ENCODE measurements at places on chromosomes 6 and 20.

DNA sequence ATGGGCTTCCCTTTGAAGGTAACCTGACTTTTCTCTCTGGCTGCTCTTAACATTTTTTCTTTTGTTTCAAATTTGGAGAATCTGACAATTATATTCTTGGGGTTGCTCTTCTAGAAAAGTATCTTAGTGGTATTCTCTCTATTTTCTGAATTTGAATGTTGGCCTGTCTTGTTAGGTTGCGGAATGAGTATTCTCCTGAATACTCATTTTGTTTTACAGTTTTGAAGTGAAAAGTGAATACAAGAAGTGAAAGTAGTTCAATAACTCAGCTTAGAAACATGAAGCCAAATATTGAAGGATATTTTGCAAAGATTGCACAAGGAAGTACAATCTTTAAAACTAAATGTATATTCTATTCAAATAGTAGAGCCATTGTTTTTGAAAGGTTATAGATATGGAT is 120.2 kb upstream of the MAP3K4 start:
- no peak for DNase-seq

DNA sequence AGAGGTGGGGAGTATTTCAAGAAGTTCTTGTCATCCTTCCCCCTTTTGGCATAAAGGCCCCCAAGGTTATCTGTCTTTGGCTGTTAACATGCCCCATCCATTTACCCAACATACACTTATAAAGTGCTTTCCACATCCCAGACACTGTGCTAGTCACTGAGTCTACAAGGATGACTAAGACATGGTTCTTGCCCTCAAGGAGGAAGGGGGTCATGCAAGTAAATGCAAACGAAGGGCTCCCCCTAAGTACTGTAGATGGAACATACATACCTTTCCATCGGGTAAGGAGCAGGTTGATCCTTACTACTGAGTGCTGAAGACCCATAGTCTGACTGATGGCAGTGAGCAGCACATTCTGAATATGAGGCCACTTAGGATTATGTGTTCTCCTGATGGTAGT is 38.3 kb downstream of the HECA start:
- peak; percentile 36 for DNase-seq

GRCh38 chr6:120116343-120116742 is 766.8 kb upstream of the MAN1A1 start:
- no peak for DNase-seq

- no peak for DNase-seq
These were observed 50.9 kb downstream of the KCNS1 start for GRCh38 chr20:45049904-45050471.

DNA sequence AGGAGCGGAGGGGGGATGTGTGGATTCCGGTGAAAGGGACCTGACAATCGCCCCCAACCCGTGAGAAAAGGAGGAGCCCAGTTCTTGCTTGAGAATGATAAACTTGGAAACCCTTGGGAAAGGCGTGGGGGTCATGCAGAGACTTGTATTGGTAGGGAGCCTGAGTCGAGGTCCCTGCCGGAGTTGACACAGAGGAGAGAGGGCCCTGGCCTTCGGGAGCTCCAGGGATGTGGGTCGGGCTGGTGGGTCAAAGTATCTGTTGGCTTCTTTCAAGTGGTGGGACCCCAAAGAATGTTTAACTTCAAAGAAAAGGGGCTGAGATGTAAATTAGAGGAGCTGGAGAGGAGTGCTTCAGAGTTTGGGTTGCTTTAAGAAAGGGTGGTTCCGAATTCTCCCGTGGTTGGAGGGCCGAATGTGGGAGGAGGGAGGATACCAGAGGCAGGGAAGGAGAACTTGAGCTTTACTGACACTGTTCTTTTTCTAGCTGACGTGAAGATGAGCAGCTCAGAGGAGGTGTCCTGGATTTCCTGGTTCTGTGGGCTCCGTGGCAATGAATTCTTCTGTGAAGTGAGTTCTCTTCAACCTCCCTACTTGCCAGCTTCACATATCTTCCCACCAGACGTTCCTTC is 571 bp downstream of the CSNK2B start:
- no peak for DNase-seq

DNA sequence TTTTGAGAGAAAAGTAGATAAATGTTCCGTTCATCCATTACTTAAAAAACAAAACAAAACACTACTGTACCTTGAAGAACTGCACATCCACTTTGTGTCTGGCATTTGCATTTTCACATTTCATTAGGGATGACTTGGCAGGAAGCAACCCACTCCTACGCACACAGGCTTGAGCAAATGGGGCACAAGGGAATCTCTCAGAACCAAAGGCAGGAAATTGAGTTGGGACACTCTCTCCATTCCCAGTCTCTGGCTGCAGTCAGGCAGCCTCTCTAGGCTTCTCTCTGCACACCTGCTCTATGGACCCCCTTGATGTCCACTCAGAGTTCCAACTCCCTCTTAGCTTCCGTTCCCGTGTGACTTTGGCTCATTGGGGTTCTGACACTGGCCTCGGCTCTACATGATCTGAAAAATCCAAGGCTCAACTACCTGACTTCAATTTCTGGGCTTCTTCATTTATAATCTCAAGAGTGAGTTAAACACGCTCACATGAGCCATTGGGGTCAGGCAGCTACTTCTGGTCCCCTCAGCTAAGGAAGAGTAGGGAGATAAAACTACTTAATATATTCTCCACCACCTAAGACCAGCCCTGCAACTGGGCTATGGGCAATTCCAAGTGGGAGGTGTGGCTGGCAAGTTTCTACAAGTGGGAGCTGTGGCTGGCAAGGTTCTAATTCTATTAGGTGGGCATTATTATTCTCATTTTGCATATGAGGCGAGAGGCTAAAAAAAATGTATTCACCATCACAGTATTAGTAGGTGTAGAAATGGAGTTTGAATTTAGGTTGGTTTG is 251.9 kb downstream of the SOD2 start:
- no peak for DNase-seq

GRCh38 chr6:3201388-3201787 is 26.1 kb downstream of the TUBB2B start:
- DNase-seq, result no peak

- DNase-seq, result no peak
These were observed 89.9 kb downstream of the YTHDF1 start for GRCh38 chr20:63125838-63126601.

DNA sequence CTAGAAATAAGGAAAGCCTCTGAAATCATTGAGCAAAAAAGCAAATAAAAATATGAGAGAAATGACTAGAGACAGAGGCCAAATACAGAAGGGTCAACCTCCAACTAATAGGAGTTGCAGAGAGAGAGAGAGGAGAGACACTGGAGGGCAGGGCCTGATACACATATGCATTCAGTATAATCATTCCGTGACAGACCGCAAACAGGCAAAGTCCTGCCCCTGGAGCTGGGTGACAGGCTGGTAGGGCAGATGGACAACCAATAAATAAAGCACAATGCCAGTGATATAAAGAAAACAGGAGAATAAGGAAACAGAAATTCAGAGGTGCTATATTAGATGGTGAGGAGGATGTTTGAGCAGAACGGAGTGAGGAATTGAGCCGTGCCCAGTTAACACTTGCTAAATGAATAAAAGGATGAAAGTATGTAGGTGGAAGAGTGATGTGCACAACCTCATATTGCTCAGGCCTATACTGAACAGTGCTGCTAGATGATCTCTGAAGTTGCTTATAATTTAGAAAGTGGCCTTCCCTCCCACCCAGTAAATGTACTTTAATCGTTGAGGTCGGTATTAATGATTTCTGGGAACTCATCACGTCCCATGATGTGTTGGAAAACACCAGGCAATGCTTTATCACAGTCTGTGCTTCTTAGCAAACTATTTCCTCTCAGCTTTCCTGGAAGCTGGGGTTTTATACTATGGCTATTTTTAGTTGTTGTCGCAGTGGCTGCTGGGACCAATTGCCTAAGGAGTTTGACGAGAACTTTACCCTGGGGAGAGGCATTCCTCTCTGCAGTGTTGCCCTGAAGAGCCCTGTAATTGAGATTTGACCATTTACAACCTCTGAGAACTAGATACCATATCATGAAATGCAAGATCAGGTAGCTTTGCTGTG is 37.6 kb upstream of the CLIC5 start:
- no peak for DNase-seq

DNA sequence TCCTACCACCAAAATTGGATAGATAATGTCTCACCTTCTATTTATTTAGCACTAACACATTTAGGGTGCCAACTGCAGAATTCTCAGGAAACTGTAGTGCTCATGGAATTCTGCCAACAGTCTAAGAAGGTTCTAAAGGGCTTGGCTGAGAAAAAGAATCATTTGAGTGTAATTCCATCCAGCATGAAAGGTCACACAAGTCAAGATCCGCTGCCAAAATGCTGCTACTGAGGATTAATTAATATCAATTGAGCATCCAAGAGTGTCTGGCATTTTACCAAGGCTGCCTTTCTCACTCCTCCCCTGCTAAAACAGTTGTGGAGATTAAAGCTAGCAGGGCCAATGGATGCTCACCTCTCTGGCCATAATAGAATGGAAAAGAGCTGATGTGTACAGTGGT is 112.7 kb downstream of the FHL5 start:
- no peak for DNase-seq

DNA sequence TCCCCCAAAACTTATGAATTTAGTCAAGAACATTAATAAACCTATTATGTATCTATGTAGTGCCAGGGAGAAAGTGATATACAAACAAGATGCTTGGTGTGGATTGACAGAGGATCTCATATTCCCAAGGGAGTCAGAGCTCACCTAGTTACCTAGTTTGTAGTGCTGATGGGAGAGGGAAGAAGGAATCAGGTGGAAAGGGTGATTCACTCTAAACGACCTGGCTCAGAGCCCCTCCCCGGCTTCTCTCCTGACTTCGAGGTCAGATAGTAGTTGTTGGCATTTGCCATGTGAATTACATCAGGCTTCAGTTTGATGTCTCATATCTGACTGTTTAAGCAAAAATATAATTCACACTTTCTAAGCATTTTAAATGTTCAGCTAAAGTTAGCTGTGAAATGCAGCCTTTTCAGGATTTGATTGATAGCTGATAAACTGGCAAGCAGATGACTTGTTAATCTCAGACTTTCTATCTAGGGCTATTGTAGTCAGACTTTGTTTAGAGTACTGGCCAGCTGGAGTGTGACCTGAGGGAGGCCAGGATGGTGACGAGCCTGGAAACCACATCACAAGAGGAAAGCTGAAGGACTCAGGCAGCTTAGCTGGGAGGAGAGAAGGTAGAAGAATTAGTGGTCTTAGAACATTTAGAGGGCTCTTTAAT is 123.7 kb downstream of the AKAP7 start:
- no peak for DNase-seq

DNA sequence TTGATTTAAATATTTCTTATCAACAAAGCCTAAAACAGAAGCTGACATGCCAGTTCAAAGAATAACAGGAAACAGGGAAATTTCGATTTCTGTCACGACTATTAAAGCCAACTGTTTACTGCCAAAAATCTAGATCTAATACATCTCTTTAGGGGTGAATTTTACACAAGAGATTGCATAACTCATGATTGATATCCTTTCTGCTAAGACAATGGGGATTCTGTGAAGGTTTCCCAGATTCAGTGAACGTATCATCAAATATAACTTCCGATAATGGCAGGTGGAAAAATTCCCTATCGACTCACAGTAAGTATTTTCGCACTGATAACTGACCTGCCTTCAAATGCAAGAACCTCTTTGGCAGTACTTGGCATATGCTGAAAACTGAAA is 42.9 kb downstream of the NHSL1 start:
- no peak for DNase-seq

DNA sequence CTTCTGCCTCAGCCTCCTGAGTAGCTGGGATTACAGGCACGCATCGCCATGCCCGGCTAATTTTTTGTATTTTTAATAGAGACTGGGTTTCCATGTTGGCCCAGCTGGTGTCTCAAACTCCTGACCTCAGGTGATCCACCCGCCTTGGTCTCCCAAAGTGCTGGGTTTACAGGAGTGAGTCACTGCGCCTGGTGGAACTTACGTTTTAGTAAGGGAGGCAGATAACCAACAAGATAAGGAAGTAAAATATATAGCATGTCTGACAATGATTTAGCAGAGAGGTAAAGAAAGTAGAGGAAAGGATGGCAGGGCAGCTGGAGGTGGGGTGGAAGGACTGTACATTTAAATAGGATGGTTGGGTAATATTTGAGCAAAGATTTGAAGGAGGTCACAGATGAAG is 12.8 kb upstream of the MYMX start:
- DNase-seq, result no peak

- DNase-seq, result peak; percentile 89
These were observed at the start of gene ZKSCAN4 for GRCh38 chr6:28252009-28252975. ZKSCAN4 (minus strand) TSS chr6:28252269; CDS start chr6:28251980, 289 bp downstream.

DNA sequence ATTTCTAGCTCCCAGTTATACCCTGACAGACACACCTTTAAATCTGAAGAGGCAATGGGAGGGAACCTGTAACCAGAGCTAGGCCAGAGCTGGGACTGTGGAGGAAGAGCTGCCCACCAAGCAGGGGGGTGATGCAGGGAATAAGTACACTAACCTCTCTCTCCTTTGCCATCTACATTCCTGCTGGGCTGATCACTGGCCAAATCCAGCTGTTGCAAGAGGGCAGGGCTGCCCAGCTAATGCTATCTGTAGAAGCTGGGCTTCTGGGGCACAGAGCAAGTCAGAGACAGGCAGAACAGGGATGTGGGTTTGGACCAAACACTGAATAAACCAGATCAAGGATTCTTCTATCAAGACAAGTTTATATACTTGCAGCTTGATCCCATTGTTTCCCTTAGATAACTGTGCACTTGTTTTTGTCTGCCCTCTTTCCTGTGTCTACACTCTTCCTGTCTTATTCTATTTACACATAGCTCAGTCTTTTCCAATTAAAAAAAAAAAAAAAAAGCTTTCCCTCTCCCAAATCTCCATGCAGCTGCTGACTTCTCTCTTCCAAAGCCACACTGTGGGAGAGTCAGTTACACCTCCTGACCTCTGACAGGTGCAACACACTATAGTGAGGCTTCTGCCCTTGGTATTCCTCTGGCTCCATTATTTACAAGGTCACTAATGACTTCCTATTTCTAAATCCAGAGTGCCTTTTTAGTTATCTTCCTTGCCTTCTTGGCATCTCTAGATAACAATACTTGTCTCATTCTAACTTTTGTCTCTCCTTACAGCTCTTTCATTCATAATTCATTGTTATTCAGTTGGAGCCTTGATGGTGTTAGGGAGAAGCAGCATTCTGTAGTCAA is 43.7 kb downstream of the TRIM38 start:
- no peak for DNase-seq

DNA sequence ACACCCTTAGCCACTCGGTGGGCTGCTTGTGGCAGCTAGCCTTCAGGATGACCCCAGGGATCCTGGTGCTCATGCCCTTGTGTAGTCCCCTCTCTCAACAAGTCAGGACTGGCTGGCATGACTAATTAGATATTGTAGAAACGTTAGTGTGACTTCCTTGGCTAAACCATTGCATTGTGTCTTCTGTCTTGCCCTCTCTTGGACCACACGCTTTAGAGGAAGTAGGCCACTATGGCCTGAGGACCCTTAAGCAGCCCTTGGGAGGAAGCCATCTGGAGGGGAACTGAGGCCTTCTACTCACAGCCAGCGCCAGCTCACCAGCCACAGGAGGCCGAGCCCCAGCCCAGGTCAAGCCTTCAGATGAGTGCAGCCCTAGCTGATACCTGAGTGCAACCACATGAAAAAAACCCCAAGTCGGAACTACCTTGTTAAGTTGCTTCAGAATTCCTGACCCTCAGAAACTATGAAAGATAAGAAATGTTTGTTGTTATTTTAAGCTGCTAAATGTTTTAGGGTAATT is 10.1 kb downstream of the ANGPT4 start:
- DNase-seq, result no peak

Data from HCEC 1CT (cell line).